Bronchial epithelial cell (primary cell): ENCODE measurements at places on chromosomes 3 and 15. TPM values are rescaled to one million over a fixed set of nuclear protein-coding genes. Genes with fewer than 3 reads are reported as not detected.

- no peak for DNase-seq
Measured at GRCh38 chr3:168604767-168605166, 509.0 kb upstream of the GOLIM4 start.

DNA sequence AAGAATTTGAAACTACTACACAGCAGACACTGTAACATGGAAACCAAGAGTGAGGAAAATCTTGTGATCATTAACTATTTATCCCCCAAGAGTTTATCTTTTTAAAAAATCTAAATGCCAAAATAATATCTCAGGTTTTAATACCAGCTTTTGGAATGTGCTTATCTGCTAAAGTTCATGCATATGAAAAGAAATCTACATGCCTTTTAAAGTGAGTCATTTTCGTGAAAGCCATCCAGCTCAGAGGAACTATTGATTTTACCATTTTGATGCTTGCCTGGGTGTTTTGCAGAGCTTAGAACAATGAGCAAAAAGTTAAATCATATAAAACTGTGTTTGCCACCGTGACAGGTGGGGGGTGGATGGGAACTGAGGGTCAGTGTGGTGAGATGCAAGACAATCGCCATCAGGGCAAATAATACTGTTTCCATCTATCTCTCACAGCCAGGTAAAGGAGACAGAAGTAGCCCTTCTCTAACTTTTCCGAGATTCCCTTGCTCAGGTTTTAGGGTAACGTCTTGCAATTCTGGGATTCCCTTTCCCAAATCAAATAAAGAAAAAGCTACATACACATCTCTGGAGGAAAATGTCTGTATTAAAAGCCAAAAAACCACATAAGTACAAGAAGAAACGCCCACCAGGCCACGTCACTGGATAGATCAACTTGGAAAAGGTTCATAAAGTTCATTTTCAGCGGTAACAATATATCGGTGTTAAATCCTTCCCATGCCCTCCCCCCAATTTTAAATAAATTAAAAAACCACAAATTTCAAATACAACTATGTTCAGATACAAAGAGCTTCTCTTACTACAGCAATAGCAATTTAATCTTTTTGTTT is 2.0 kb downstream of the TMEM158 start:
- DNase-seq: peak; percentile 51

Gene CTNNB1
- total RNA-seq: 1,006 and 1,168 TPM in 2 replicates

Gene FOXL2
- 0.26 and 0.51 TPM in 2 replicates for total RNA-seq

Gene IL20RB
- total RNA-seq: 150 and 291 TPM in 2 replicates
